ENCODE measurements at places on chromosomes 6 and 20.

DNA sequence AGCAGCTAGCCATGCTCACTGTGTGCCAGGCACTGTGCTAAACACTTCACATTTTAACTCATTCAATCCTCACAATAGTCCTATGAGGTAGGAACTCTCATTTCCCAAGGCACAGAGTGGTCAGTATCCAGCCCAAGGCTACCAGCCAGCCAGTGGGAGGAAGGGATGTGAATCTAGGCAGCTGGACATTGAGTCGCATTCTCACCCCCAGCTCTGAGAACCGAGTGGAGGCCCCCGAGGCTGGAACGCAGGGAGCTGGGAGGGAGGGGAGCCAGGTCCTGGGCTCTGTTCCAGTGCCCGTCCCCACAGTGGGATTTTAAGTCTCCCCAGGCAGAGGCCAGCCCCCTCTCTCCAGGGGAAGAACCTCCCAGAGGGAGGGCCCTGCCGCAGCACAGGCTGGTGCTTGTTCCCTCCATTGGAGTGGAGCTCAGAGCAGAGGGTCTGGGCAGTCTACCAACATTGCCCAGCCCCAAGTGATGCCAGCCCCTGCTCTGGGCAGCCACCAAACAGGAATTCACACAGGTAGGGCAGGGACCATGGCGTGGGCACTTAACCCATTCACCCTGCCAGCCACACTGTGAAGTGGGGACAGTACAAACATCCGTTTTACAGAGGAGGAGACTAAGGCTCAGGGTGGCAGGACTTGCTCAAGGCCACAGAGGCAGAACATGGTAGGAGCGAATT is 131.3 kb downstream of the CEBPB start:
- DNase-seq = no peak

GRCh38 chr6:7960848-7961247 is 50.3 kb upstream of the TXNDC5 start:
- DNase-seq = no peak

- no peak for DNase-seq
These were observed 227.9 kb downstream of the LAMA2 start for GRCh38 chr6:129110690-129111343.

DNA sequence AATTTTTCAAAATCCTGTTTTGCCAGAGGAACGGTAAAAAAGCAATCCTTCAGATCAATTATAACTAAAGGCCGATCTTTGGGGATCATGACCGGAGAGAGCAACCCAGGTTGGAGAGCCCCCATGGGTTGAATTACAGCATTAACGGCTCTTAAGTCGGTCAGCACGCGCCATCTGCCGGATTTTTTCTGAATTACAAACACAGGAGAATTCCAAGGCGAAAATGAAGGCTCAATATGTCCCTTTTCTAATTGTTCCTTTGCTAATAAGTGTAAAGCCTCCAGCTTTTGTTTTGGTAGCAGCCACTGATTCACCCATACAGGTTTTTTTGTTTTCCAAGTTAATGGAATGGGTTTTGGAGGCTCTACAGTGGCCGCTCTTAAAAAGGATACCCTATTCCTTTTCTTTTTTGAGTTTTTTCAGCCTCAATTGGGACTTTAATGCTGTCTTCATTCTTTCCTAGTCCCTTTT is 16.9 kb upstream of the PTCRA start:
- DNase-seq = peak; percentile 33

All from smooth muscle cell of the brain vasculature (primary cell).